Inflammatory macrophage treated with lipopolysaccharide for 4 hours (primary cell): ENCODE measurements at places on chromosomes 16 and 17.

GRCh38 chr17:83088909-83089308, 9.5 kb downstream of the METRNL start:
- DNase-seq = no peak

DNA sequence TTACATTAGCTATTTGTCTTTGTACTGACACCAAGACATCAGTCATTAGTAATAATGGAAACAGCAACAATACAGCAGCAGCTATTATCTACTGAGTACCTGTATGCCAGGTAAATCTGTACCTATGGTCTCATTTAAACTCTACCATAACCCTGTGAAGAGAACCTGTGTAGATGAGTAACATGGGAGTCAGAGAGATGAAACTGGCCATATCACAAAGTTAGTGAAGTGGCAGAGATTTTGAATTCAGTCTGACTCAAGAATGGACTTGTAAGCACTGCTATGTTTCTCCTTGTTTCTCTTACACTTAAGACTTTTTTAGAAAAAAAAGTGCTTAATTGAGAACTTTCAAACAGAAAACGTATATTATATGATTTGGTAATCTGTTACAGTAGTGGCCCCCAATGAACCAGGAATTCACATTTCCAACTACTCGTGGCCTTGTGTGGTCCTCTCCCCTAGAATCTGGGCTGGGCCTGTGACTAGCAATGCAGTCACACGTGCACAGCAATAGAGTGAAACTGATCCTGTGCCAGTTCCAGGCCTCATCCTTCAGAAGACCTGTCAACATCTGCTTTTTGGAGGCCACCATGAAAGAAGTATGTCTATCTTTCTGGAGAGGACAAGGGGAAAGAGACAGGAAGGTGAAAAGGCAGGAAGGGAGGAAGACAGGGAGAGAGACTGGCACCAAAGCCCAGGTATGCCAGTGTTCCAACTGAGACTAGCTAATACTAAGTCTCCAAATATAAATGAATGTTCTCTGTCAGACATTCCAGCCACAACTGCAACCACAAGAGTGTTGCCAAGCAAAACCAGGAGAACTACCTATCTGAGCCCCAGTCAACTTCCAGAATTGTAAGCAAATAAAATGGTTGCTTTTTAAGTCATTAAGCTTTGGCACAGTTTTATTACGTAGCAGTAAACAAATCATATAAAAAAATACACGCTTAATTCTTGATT, 12.0 kb downstream of the CRLF3 start:
- DNase-seq = no peak

GRCh38 chr17:27327397-27327796, 33.5 kb downstream of the WSB1 start:
- no peak for DNase-seq

DNA sequence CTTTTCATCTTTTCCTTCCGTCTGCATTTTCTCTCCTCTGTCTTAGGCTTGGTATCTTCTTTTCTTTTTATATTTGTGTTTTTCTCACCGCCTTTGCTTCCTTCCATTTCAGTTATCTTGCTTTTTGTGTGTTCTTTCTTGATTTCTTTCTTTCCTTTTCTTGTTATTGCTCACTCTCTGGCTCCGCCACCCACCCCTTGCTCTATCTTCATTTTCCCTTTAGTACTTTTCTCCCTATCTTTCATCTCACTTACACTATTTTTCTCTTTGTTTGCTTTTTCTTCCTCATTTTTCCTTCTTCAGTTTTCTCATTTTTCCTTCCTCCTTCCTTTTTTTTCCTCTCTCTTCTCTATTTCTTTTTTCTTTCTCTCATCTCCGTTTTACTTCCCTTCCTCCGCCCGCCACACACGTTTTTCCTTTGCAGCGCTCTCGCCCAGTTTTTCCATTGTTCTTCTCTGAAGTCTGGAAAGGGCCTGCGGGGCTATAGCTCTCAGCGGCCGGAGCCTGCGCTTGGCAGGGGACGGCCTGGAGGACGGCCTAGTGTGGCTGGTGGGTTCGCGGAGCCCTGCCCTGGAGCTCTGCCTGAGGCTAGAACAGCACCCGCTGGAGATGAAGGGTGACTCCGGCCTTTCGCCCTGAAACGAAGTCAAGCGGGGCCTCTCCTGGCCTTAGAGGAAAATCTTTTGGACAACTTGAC, 5.2 kb upstream of the HOXB13 start:
- DNase-seq = no peak

GRCh38 chr17:39625198-39625785, 1.5 kb upstream of the PPP1R1B start:
- DNase-seq = no peak

- DNase-seq = peak; percentile 73
Measured at GRCh38 chr17:28567604-28568003, 3.7 kb downstream of the PIGS start.

- peak; percentile 38 for DNase-seq
Measured at GRCh38 chr17:64340557-64340956, 50.1 kb downstream of the PECAM1 start.

GRCh38 chr17:44915321-44915726, at the start of gene GFAP:
Gene GFAP (minus strand): TSS chr17:44915500. CDS start chr17:44915486, 14 bp downstream.
- DNase-seq = no peak

GRCh38 chr16:4868026-4868425, 20.7 kb downstream of the UBN1 start:
- no peak for DNase-seq
